ENCODE measurements at places on chromosomes 12 and 14. TPM values are rescaled to one million over a fixed set of nuclear protein-coding genes. Genes with fewer than 3 reads are reported as not detected.

The DPY19L2 gene
- 1.6 TPM for total RNA-seq

The CEP170B gene
- 19.7 TPM for total RNA-seq

The RNASE3 gene
- total RNA-seq, result not detected

The MRPL42 gene
- 32.6 TPM for total RNA-seq

The PTPRB gene
- under 0.01 TPM for total RNA-seq

The CNPY2 gene
- 58.8 TPM for total RNA-seq

The TAS2R42 gene
- total RNA-seq, result not detected

The NDRG2 gene
- 1.1 TPM for total RNA-seq

The TAS2R14 gene
- total RNA-seq, result 3.7 TPM

The SLCO1C1 gene
- total RNA-seq, result not detected

The C1QL4 gene
- total RNA-seq, result not detected

The CPNE6 gene
- total RNA-seq, result not detected

The LALBA gene
- total RNA-seq, result not detected

The CLEC1B gene
- not detected for total RNA-seq

All from subcutaneous preadipocyte (primary cell).